ENCODE measurements at places on chromosomes 1 and 21. TPM values are rescaled to one million over a fixed set of nuclear protein-coding genes. Genes with fewer than 3 reads are reported as not detected.

NCF2 gene
- polyA plus RNA-seq, result 7.1 TPM

MAP1LC3C gene
- 1.3 TPM for polyA plus RNA-seq

SMCP gene
- polyA plus RNA-seq, result not detected

SOAT1 gene
- 22.4 TPM for polyA plus RNA-seq

OR2L13 gene
- polyA plus RNA-seq, result not detected

HPDL gene
- polyA plus RNA-seq, result 1.8 TPM

HSPB7 gene
- polyA plus RNA-seq, result 6.5 TPM

Data from right lung (tissue), 10 donors.